Stimulated activated CD4-positive, alpha-beta T cell treated with anti-CD3 and anti-CD28 coated beads, Interleukin-1b, Interleukin-23, amount 100 ng/mL, for 1 hour (primary cell): ENCODE measurements at places on chromosomes 2 and 18.

- DNase-seq = no peak
These were observed 117.0 kb downstream of the AP1S3 start for GRCh38 chr2:223720367-223720766.

- DNase-seq = no peak
These were observed 112.5 kb upstream of the CREB1 start for GRCh38 chr2:207417301-207417718.

DNA sequence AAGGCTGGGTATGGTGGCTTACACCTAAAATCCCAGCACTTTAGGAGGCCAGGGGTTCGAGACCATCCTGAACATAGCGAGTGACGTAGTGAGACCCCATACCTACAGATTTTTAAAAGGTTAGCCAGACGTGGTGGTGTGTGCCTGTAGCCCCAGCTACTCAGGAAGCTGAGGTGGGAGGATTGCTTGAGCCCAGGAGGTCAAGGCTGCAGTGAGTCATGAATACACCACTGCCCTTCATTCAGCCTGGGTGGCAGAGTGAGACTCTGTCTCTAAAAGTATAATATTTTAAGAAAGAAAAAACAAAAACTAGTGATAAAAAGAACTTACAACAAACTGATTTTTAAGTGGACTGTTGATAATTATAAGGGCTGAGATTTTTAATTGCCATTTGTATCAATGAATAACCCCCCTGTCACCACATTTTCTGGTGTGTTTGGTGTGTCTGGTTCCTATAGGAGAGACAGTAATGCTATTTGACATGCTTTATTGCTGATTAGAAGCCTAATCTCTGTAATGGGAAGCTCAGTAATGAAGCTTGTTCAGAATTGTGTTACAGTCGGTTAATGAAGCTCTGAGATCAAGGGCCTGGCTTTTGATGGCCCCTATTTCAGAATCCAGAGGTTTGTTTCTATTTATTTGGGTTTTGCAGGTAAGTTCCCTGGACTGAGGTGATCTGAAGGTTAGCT lies 147.0 kb downstream of the NEDD4L start:
- DNase-seq = no peak

- DNase-seq = no peak
These were observed 55.4 kb upstream of the NCOA1 start for GRCh38 chr2:24435391-24436316.

DNA sequence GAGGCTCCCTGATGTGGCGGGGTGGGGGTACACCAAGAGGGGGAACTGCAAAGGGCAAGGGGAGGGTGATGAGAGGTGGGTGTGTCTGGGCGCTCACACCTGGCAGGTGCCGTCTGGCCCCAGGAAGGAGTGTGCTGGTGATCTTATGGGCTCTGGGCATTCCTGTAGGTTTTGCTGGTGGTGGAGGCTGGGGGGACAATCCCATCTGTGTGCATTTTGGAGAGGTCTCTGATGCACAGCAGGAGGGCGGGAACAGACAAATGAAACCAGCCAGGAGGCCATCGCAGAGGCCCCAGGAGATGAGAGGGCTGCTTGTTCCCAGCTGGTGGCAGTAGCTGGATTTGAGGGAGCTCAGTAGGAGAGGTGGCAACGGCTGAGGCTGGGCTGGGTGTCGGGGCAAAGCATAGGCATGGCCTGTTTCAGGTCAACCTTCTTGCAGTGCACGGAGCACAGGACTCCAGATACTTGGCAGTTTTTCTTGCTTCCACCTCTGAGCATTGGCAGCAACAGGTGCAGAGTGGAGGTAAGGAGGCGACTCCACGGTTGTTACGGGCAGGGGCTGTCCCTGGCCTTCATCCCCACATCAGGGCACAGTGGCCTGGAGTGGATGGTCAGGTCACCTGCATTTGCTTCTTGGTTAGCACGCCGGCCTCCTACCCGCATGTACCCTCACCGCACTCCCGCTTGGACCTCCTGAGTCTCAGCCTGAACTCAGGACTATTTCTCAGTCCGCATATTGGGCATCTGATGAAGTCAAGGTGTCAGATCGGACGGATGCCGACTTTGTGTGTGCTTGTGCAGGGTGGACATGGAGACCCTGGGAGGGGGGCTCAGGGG lies 194.2 kb upstream of the HDAC4 start:
- no peak for DNase-seq

- no peak for DNase-seq
These were observed 62.4 kb downstream of the TXNL1 start for GRCh38 chr18:56575819-56576663.

GRCh38 chr2:17309741-17310339 lies 208.4 kb downstream of the RAD51AP2 start:
- DNase-seq = no peak

DNA sequence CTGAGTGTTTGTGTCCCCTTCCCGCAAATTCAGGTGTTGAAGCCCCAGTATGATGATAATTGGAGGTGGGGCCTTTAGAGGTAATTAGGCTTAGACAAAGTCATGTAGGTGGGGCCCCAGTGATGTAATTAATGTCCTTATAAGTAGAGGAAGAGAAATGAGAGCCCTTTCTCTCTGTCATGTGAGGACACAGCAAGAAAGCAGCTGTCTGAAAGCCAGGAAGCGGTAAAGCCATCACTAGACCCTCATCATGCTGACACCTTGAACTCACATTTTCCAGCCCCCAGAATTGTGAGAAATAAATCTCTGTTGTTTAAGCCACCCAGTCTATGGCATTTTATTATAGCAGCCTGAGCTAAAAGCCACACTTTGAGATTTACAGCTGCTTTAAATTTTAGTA lies 1580.0 kb downstream of the LRP1B start:
- no peak for DNase-seq

GRCh38 chr2:150280231-150280630 lies 207.2 kb downstream of the RND3 start:
- no peak for DNase-seq

- no peak for DNase-seq
These were observed 277.7 kb upstream of the FBXO11 start for GRCh38 chr2:48183991-48184390.

DNA sequence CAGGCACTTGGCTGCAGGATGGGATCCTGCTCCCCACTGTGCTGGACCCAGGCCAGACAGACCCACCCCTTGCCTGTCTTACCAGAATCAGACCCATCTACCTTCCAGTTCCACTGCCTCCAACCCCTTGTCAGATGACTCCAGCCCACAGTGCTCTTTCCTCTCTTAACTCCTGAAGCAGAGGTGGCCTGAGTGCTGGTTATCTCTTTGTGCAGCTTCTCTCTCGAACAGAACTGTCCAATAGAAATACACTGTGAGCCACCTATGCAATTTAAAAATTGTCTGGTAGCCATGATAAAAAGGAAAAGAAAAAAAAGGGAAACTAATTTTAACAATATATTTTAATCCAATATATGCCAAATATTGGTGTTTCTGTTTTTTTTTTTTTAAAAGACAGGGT lies 160.2 kb upstream of the SMAD2 start:
- DNase-seq = no peak

DNA sequence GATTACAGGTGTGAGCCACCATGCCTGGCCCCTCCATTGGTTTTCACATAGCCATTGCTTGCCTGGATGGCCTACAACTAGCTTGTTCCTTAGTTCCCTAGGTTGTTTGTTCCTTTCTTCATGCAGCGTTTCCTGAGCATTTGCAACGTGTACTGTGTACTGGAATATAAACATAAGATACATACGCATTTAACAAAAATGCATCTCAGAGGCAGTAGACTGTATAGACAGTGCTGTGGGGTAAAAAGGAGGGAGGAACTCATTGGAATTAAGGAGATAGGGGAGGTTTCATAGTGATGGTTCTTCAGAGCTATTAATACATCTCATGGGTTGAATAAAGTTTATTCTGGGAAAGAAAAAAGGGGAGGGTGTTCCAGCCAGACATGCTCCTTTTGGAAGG lies 260.5 kb upstream of the RASGRP3 start:
- DNase-seq = no peak

DNA sequence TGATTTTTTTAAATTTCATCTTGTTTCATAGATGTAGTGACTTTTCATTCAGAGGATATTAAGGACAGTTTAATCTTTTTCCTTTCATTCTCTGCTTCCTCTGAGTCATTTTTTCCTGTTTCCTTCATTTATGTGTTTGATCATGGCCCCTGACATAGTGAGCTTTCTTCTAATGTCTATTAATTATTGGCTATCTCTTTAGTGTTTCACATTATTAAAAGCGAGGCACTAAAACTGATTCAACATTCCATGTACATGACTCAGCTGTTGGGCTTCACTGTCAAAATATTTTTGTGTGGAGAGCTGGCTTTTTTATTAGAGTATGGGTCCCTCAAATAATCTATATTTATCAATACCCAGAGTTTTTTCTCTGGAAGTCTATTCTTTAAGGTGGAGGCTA lies 125.8 kb downstream of the THSD7B start:
- no peak for DNase-seq

GRCh38 chr2:105324732-105325131 lies 4.8 kb downstream of the TGFBRAP1 start:
- no peak for DNase-seq

DNA sequence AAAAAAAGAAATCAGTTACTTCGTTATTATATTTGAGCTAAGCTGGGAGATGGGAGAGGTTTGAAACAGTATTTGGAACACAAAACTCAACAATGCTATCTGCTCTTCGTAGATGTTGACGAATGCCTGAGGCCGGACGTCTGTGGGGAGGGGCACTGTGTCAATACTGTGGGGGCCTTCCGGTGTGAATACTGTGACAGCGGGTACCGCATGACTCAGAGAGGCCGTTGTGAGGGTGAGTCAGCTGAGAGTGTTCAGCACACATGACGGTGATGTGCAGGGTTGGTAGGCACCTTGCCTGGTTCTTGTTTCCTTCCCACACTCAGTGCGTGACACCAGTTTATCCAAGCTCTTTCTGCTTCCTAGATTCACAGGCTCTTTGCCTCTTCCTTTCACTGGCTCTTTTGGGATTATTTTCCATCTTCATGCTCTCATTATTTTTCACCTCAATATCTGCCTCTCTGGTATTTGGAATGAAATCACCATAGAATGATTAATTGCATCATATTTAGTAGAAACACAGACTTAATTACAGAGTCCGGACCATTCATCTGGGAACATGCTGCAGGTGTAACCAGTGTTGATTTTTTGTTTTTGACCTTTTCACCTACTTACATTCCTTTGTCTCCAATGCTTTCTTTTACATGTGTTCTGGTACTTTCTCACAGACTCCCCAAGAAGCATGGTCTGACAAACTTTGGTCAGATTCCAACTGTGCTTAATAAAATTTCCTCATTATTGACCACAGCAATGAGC lies 200.6 kb upstream of the RASGRP3 start:
- DNase-seq = no peak

DNA sequence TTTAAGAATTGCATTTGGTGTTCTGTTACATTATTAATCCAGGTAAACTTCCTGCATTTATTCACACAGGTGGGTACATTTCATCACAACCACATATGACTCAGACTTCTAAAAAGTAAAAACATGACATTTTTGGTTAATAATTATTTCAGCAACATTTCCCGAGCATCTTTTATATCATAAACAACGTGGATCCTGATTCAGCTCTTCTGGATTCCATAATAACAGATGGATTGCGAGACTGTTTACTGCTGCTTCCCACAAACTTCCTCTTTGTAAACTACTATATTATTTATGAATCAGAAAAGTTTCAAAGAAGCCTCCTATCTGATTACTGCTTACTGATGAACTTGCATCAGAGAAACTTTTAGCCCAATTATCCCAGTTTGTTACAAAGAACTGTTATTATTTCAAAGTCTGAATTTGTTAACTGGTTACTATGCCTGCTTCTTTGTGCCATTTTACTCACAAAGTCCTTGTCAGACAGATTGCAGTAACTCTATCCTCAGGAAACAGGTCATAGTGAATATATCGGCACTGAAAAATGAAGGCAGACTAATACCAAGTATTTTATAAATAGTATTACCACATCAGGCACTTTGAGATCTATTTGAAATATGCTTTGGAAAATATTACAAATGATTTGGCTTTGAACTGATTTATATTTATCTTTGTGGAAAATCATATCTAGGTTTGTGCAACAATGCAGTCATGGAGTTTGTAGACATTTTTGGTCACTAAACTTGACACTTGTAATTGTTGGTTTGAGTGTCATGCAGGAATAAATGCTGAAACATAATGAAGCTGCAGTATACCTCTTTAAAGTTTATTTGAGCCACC lies 511.6 kb downstream of the PLCL1 start:
- no peak for DNase-seq

DNA sequence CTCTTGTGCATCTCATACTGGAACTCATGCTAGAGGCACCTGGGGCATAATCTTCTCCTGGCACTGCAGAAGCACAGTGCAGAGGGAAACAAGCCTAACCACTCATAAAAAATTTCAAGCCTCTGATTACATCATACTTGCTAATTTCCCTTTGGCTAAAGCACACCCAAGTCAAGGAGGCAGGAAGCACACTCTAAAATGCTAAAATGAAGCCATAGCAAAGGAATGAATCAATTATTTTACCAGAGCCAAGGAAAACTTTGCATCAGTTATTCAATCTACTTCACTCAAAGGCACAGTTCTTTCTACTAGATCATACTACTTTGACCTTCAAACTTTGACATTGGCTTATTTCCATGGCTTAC lies 79.6 kb upstream of the SPOPL start:
- DNase-seq = no peak

GRCh38 chr18:58991167-58991798 lies 126.6 kb downstream of the ZNF532 start:
- no peak for DNase-seq

GRCh38 chr2:25339791-25340180 lies 1.9 kb downstream of the DNMT3A start:
- no peak for DNase-seq

- DNase-seq = no peak
These were observed 121.5 kb downstream of the LTBP1 start for GRCh38 chr2:33068261-33068660.

GRCh38 chr2:217953011-217953481 lies 49.7 kb downstream of the TNS1 start:
- no peak for DNase-seq

GRCh38 chr2:23486684-23487075 lies 101.7 kb downstream of the KLHL29 start:
- DNase-seq = no peak
